Regular cardiac myocyte (primary cell): ENCODE measurements at places on chromosomes 7 and 10. TPM values are rescaled to one million over a fixed set of nuclear protein-coding genes. Genes with fewer than 3 reads are reported as not detected.

PRLHR gene
- total RNA-seq = not detected in 2 replicates

NKX1-2 gene
- not detected in 2 replicates for total RNA-seq

SCART1 gene
- 0.77 and 1.1 TPM in 2 replicates for total RNA-seq

FRAT1 gene
- 0.96 and 1.7 TPM in 2 replicates for total RNA-seq

SPDYE9 gene
- not detected in 2 replicates for total RNA-seq

KDM7A gene
- total RNA-seq = 3.6 and 7.3 TPM in 2 replicates

ZNF365 gene
- 3.3 and 6.2 TPM in 2 replicates for total RNA-seq

GAD2 gene
- not detected in 2 replicates for total RNA-seq

SAP25 gene
- not detected in 2 replicates for total RNA-seq

RTKN2 gene
- 1.1 and 1.9 TPM in 2 replicates for total RNA-seq

CYP3A4 gene
- total RNA-seq = not detected in 2 replicates

GRID2IP gene
- total RNA-seq = under 0.01 TPM in 1 of 2 replicates, not detected in the other
